ENCODE measurements at places on chromosomes 2 and 18.

DNA sequence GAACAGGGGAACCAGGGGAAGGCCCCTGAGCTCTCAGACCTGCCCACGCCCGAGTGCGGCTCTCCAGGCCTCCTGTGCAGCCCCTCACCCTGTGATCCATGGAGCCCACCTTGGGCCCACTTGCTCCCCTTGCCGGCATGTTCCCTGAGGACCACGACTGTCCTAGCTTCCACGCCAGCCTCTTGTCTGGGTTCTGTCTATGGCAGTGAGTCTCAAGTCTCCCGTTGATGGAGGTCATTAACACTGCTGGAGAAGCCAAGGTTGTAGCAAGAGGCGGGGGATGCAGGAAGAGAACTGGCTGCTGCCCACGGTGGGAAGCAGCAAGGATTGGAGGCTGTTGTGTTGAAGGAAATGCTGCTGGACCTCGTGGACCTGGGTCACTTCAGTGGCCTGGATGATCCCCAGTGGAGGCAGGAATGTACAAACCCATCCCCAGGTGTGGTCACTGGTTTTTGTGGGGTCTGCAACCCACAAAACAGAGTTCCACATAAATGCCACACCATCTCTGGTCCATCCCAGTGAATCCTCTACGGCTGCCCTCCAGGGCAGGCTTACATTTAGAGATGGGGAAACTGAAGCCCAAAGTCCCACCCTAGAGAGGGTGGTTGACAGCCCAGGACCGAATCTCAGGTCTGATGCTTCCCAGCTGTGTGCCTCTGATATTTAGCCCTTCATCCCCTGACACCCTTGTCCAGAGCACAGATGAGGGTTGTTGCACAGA, 150.3 kb downstream of the NDUFA10 start:
- DNase-seq: no peak

- DNase-seq: no peak
Measured at GRCh38 chr2:120600335-120600734, 135.3 kb upstream of the GLI2 start.

- DNase-seq: no peak
Measured at GRCh38 chr2:230773039-230773773, 60.6 kb downstream of the CAB39 start.

DNA sequence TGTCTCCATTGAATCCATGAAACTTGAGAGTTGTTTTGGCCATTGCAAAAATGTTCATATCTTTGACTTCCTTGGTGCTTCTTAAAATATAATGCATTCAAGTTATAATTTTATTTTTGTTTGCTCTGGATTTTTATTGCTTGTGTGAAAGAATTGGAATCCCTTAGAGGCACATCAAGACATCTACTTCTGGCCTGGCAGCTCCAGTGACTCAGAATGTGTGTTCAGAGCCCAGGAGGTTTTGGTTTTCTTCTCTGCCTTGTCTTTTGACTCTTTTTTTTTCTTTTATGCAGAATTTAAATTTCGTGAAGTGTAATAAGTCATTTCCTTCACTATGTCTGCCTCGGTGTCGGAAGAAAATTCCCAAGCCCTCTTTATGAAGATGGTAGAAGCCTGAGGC, 180.2 kb downstream of the LTBP1 start:
- no peak for DNase-seq
